GM12891 (cell line): ENCODE measurements at places on chromosomes 5 and 9.

GRCh38 chr9:135508211-135508820 is 7.8 kb downstream of the MRPS2 start:
- no peak for DNase-seq

GRCh38 chr9:8364026-8364752 is 564.6 kb upstream of the DMAC1 start:
- DNase-seq, result no peak

DNA sequence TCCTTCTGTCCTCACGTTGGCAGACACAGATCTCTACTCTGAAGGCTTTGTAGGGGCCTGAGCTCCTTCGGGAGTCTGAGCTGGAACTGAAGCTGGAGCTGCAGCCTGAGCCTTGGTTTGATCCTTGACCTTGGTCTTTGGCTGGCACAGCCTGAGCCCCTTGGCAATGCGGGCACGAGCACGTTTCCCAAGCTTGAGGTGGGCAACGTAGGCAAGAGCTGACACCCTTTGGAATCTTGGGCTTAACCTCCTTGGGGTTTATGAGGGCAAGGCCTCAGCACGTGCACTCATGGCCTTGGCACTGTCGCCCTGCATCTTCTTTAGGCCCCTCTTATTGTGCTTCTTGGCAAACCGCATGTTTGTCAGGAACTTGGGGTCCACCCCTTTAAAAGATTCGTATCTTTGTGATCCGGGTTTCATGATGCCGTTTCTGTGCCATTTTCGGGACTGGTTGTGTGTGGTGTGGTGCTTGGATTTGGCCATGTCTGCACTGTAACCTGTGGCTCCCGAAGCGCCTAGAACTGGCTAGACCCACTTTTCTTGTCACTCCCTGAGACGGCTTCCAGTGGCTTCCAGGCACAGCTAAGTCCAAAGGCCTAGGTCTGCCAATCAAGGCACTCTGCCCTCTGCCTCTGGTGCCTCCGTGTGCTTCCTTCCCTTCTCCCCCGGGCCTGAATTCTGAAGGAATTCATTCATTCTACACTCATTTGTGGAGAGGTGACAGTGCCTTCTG is 1.4 kb downstream of the SUSD1 start:
- DNase-seq, result no peak

GRCh38 chr9:135790850-135791249 is 88.9 kb downstream of the KCNT1 start:
- peak; percentile 23 for DNase-seq

DNA sequence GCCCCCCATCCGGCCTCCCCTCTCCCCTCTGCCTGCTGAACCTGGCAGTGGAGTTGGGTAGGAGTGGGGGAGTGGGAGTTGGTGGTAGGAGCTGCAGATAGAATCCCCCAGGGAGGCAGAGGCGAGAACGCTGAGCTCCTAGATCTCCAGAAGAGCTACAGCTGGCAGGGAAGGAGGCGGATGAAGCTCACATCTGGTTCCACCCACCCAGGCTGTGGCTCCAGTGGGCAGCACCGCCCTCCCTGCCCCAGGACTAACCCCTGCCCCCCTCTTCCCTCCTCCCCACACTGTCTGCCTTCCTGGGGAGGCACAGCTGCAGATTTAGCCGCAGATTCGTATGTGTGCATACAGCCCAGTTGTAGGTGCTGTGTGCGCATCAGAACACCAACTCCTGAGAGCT is 34.2 kb downstream of the C9orf50 start:
- no peak for DNase-seq

- no peak for DNase-seq
Observed at GRCh38 chr9:93709600-93710369, 133.4 kb downstream of the PHF2 start.

DNA sequence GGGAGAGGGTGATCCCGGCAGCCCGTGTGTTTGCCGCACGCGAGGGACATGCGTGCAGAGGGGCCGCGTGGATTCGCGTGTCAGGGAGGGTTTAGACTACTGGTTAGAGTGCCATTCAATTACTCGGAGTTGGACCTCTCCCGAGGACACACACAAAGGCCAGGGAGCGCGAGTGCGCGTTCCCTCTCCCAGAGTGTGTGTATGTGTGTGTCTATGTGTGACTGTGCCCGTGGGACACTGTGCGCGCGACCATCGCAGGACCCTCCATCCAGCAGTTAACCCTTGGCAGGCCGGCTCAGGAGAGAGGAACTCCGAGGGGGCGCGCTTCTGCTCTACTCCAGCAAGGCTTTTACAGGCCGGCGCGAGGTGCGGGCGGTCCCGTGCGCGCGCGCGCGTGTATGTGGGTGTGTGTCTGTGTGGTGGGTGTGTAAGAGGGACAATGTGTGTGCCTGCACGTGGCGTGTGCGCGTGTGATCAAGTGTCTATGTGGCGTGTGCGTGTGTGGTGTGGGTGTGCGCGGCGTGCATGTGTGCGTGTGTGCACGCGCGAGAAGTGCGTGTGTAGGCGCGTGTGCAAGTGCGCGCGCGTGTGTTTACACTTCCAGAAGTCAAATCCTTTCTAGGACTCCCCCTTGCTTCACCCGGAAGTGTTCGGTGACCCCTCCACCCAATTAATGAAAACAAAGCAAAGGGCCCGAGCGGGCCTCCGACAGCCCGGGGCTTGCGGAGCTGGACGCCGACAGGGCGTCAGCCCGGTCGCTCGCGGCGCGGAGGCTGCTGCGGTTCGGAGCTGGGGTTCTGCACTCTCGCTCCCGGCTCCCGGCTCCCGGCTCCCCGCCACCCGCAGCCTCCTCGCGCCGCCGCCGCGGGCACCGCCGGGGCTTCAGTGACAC is 75.3 kb upstream of the TBCA start:
- DNase-seq, result peak; percentile 47

GRCh38 chr9:94134629-94135028 is 50.4 kb downstream of the PTPDC1 start:
- no peak for DNase-seq

DNA sequence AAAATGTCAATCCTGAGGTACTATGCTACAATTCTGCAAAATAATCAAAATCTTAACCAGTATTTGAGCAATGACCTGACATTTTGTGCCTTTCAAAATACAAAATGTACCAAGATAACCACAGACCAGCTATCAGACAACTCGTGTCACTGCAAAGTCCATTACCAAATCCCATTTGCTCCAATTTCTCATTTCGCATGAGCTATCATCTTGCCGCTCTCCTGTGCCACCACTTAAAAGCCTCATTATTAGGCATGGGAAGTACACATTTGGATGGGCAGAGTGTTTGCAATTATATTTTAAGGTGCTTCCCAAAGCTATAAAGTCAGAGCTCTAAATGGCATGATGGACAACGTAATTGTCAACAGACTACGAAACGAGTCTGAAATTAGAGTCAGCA is 205.2 kb downstream of the AGTPBP1 start:
- DNase-seq, result no peak

GRCh38 chr9:2486988-2487387 is 134.6 kb upstream of the VLDLR start:
- no peak for DNase-seq

- DNase-seq, result no peak
Observed at GRCh38 chr5:97854871-97855762, 672.1 kb upstream of the RIOK2 start.

GRCh38 chr9:135036861-135037465 is 50.5 kb upstream of the OLFM1 start:
- no peak for DNase-seq

DNA sequence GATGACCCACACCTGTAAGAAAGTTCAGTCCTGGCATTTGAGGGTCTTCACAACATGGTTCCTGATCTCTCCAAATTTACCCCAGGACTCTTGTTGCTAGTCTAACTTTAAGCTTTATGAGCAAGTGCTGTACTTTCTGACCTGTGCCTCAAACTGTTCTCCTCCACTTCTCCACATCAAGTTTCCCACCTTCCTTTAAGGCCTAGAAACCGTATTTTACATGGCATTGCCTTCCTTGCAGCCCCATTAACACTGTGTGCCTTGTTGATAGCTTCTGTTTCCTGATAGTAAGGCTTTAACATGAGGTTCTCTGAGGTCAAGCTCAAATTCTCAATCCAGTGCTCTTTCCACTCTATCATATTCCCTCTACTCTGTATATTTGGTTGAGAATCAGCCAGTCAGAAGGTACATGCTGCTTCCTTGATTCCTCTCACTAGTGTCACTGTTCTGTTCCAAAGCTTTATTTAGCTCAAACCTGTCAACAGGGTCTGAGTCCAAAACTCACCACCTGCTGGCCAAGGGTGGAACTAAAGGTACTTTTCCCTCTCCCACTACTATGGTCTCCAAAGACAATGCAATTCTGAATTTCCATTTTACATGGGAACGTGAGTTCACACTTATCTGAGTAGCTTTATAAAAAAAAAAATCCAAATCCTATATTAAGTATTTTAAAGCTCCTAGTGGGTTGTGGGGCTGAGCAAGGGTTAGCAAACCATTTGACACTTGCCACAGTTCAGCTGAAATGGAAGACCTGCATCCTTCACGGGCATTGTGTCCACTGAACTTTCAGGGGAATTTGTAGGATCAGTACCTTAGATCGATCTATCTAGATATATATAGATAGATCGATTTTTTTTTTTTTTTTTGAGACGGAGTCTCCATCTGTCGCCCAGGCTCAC is 21.1 kb downstream of the VCP start:
- no peak for DNase-seq

DNA sequence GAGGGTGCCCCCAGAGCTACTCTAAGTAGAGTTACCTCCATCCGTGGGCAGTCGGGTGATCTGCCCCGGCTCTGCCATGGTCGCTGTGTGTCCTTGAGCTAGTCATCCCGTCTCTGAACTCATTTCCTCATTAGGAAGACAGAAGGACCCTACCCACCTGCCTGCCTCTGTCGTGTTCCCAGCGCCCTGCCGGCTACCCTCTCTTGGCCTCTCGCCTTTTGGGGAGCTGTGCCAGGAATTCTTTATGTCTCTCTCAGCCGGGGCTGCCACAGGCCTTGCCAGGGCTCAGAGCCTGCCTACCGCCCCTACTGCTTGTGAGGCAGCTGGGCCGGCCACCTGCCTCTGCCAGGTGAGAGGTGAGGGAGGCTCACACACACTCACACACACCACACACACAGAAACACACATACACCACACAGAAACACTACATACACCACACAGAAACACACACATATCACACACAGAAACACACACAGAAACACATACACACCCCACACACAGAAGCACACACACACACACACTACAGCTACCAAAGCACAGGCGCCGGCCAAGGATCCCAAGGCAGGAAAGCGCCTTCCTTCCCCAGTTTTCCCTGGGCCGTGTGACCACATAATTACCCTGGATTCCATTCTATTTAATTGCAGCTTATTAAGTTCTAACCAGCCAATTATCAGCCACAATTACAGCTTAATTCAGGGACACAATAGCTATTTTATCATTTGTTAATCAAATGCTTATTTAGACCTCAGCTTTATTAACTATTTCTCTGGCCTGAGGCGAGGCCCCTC is 41.7 kb downstream of the UNC5A start:
- no peak for DNase-seq
